ENCODE measurements at places on chromosomes 2 and 18. TPM values are rescaled to one million over a fixed set of nuclear protein-coding genes. Genes with fewer than 3 reads are reported as not detected.

AFF3 gene
- polyA plus RNA-seq, result 17.9 TPM

COL4A3 gene
- polyA plus RNA-seq, result not detected

TMEM247 gene
- not detected for polyA plus RNA-seq

ZSWIM2 gene
- 0.10 TPM for polyA plus RNA-seq

ALPI gene
- not detected for polyA plus RNA-seq

GAD1 gene
- not detected for polyA plus RNA-seq

ABHD1 gene
- polyA plus RNA-seq, result 0.10 TPM

CTAGE1 gene
- 0.05 TPM for polyA plus RNA-seq

ICA1L gene
- 3.3 TPM for polyA plus RNA-seq

CXCR1 gene
- not detected for polyA plus RNA-seq

ZNF892 gene
- 1.6 TPM for polyA plus RNA-seq

NYAP2 gene
- polyA plus RNA-seq, result not detected

DNAH6 gene
- 0.02 TPM for polyA plus RNA-seq

Data from AG04450 (cell line).